ENCODE measurements at places on chromosomes 16 and 17.

DNA sequence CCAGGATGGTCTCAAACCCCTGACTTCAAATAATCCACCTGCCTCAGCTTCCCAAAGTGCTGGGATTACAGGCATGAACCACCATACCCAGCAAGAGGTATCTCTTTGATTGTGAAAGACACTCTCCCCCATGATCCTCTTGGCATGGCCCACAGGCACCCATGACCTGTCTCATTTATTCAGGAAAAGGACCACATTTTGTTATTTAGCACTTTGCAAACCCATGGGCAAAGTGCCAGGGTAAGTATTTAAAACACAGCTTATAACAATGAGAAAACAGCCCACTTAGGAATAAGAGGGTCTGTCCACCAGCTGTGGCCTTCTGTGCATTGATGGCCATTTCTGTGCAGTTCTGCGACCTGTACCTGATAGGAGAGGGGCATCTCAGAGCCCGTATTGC, 12.8 kb upstream of the AKTIP start:
- DNase-seq, result no peak

DNA sequence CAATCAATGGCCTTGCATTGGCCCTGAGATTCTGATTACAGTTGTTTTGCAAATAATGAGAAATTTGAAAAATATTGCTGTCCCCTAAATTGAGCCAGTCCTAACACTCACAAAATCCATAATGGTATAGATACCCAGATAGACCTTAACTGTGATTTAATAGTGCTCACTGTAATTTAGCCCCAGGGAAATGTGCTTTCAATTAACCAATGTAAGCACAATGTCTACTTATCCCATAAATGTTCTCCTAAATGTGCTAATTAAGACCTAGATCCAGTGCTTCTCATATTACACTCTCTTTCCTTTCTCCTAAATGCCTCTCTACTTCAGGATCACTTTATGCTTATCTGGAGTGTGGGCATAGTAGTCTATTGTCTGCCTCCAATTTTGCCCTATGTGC, 417.8 kb upstream of the CCL2 start:
- DNase-seq, result no peak

DNA sequence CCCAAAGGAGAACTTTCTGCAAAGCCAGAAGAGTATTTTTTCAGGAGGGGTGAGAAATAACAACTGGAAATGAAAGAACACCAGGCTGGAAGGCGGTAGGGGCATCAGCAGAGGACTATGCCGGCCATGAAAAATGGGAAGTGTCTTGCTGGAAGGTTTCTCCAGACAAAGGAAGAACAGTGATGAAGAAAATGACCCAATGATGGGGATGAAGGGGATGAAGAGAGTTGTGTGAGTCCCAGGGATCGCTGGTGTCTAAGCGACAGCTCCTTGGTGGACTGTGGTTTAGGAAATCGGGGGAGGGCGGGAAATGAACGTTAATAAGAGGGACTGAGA, 623 bp downstream of the TTLL6 start:
- no peak for DNase-seq

DNA sequence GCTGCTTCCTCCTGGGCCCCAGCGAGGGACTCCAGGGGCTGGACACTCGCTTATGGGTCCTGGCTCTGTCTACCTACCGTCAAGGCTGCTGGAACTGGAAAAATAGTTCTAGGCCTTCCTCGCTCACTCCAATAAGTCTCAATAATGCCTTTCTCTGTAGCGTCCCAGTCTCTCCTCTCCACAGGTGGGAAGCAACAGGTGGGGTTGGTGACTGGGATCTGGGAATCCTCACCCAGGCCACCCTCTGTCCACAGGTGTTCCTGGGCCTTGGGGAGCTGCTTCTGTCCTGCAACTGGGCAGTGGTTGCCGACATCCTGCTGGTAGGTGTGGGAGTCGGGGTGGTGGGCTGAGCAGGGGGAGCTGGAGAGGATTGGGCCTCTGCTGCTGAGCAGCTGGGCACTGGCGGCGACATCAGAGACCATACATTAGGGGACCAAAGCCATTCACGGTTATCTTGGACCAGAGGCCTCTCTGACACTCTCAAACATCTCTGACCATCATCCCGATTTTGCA, 20.3 kb upstream of the SPNS2 start:
- DNase-seq, result no peak

- no peak for DNase-seq
Measured at GRCh38 chr17:48565022-48565554, 13.1 kb downstream of the HOXB4 start.

GRCh38 chr16:88634141-88634993, 4.0 kb upstream of the IL17C start:
- peak; percentile 50 for DNase-seq

GRCh38 chr16:27242868-27243590, 25.5 kb downstream of the NSMCE1 start:
- no peak for DNase-seq

DNA sequence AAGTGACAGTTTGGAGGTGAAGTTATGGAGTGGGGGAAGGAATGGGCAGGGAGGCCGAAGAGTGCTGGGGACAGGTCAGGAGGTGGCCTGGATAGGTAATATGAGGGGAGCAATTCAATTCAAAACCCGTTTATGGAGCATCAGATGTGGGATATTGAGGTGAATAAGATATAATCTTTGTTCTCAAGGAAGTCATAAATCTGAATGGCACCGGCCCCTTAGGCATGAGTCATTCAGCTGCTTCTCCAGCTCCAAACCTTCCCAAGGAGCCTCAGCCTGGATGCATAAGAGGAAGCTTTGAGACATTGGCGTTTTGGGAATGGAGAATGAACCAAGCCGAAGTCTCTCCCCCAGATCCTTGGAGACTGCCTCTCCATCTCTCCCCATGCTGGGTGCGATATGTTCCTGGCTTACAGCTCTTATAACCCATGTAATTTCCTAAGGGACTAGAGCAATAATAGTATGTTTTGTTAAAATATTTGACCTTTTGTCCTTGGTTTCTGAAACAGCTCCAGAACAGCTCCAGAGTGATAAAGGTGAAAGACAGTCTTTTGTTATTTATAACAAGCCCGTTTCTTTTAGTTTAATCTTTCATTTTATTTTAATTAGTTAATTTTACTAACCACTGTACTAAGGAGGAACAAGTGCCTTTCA, 1.7 kb downstream of the TUBG2 start:
- no peak for DNase-seq

GRCh38 chr17:66649818-66650543, 184.9 kb upstream of the CACNG5 start:
- no peak for DNase-seq

DNA sequence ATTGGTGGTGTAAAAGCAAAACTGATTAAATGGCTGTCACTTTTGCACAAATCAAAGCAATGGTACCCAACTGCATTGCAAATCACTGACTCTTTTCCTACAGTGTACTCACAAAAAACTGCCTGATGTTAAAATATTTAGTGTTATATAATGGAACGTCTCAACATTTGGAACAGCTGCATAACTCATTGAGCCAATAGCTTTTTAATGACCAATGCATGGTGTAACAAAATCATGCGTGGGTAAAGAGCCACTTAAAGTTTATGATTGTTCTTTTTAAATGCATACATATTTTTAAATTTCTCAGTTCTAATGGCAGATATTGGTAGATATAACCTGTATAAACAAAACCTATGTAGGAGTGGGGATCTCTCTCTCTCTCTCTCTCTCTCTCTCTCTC, 204.0 kb upstream of the MPHOSPH6 start:
- no peak for DNase-seq

DNA sequence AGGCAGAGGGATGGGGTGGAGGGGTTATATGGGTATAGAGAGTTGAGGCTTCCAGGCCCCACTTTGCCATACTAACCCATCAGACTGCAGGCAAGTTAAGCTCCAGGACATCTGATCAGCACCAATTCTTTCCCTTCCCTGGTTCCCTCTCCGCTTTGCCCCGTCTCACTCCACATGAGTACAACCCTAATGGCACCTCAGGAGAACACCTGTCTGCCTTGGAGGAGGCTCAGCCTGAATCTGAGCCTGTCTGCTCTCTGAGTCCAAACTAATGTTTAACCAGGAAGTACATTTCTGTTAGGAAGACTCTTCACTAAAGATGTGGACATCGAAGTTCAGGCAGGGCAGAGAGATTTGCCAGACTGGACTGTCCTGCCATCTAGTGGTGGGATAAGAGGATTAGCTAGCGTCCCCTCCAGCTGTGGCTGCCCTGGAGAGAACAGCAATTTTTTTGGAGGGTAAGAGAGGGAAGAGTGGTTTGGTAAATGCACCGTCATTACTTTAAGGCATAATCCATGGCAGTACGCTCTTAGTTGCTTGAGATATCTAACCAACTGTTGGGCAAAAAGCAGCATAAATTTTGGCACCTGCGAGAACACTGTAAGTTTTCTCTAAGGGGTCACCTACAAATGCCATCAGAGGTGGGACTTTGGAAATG, 29.2 kb upstream of the LRRC75A start:
- DNase-seq, result peak; percentile 66

DNA sequence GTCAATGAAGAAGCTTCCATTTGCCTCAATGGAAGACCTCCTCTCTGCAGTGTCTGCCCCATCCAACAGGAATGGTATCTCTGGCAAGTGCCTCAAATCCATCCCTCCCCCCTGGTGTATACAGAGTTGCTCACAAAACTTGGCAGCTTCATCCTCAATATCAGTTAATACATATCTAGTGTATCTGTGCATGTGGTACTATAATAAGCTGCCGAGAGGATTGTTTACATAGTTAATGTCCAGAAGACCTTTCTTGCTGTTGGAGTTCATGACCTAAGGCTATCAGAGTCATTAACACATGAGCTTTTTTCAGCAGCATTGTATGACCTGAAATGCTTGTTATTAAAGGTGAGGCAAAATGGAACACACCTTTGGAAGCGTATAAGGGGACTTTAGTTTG, 14.0 kb upstream of the RASL10B start:
- DNase-seq, result no peak

- DNase-seq, result no peak
Measured at GRCh38 chr16:63192980-63193379, 1156.7 kb upstream of the CDH8 start.

- no peak for DNase-seq
Measured at GRCh38 chr17:33266116-33266515, 27.0 kb downstream of the ASIC2 start.

DNA sequence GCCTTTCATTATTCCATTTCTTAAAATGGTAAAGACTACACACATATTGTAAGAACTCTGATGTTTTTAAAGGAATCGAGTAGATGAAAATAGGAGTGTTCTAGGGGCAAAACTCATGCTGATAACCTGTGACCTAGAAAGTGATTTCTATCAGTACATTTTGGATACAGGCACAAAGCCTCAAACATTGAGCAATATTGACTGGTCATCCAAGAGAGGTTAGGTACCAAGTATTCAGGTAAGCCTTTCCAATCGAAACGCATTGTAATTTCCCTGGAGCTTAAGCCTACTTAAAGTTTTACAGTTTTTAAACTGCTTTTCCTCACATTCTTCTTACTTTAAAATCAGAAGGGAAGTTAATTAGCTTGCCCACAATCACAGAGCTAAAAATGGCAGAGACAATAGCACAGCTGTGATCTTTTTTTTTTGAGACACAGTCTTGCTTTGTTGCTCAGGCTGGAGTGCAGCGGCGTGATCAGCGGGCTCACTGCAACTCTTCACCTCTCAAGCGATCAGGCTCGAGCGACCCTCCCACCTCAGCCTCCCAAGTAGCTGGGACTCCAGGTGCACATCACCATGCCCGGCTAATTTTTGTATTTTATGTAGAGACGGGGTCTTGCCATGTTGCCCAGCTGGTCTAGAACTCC, 3.3 kb downstream of the GOT2 start:
- no peak for DNase-seq

- no peak for DNase-seq
Measured at GRCh38 chr17:19331543-19332245, 30.8 kb downstream of the B9D1 start.

DNA sequence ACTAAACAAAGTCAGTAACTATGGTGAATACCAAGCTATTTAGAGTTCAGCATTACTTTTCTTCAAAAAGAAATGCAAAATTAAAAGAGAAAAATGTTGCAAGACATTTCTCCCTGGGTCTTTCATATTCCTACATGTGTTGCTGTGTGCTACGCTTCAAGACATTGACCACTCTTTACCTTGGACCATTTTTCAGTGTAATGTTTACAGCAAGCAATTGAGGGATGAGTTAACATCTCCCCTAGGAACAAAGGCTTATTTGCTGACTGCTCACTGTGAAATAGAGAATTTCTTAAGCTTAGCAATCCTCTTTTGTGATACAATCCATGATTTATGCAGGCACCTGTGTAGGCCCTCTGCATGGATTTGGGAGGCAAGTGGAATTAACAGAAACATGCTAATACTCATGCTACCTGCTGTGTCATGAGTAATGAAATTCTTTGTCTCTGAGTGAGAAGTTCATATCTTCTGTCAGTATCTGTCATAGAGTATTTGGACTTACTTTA, 1202.9 kb upstream of the CDH8 start:
- DNase-seq, result no peak

GRCh38 chr16:20897253-20897897, 2.8 kb downstream of the DCUN1D3 start:
- DNase-seq, result no peak
